T-helper 1 cell (primary cell): ENCODE measurements at places on chromosomes 1 and 21.

GRCh38 chr1:110563089-110563488, 43.1 kb downstream of the KCNA2 start:
- DNase-seq, result no peak

- no peak for DNase-seq
Measured at GRCh38 chr1:27057389-27057788, 44.7 kb upstream of the TENT5B start.

GRCh38 chr1:54276617-54277450, 76.9 kb downstream of the MRPL37 start:
- DNase-seq, result no peak

DNA sequence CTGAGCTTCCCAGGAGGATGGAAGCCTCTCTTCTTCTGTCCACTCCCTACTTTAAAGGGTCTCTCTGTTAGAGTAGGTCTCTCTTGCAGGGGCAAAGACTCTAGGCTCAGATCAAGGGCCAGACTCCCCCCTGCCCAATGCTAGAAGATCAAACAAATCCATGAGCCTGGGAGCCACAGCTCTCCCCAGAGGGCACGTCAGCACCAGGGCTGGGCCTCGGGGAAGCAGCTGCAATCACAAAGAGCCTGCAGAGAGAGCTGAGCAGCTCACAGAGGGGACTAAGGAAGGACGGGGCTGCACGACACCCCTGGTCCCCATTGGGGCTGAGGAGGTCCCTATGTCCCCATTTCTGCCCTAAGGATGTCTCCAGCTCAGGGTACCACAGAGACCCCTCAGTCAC, 3.9 kb downstream of the CNTN2 start:
- no peak for DNase-seq

- no peak for DNase-seq
Measured at GRCh38 chr1:212669600-212669999, 30.0 kb downstream of the BATF3 start.

GRCh38 chr1:11704691-11705475, 13.4 kb downstream of the DRAXIN start:
- DNase-seq, result no peak

DNA sequence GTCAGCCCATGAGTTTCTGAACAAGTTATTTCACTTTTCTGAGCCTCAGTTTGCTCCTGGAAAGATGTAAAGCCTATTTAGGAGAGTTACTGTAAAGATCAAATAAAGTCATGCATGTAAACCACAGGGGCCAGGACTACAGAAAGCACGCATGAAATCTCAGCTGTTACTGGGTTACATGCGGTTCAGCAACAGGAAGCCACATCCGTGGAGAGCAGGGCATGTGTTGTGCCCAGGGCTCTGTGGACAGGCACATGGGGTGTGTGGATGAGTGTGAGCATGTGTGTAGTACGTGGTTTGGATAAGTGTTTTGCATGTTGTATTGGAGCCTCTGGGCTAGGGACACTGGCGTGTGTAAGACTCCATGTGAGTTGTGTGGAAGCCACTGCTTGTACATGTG, 2.2 kb upstream of the EPHA2 start:
- DNase-seq, result no peak

GRCh38 chr1:68201546-68202238, 30.6 kb downstream of the WLS start:
- no peak for DNase-seq

DNA sequence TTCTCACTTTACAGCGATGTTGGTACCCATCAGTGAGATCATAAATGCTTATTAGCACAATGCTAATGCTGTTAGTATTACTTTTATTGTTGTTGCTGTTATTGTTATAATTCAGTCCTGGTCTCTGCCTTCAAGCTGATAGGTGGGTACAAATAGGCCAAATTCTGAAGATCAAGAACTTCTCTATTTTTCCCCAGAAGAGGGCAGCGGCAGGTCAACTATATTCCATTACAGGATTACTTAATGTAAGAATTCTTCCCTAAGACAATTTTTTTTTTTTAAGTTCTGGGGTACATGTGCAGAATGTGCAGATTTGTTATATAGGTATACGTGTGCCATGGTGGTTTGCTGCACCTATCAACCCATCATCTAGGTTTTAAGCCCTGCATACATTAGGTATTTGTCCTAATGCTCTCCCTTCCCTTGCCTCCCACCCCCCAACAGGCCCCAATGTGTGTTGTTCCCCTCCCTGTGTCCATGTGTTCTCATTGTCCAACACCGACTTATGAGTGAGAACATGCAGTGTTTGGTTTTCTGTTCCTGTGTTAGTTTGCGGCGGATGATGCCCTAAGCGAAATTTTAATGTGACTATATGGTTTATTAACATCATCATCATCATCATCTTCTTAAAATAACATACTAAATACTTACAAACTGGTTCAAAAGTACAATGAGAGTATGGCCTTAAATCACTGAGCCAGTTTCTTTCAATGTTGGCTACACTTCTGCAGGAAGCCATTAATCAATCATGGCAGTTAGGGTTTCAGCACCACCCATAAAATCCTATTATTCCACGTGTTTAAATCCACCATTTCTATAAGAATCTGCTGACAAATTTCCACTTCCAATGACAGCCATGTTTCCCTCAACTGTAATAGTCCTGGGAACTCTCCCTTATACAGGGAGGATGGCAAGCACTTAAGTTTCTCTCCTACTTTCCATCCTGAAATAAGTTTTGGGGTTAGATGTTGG, 19.2 kb downstream of the SLC19A2 start:
- peak; percentile 27 for DNase-seq

DNA sequence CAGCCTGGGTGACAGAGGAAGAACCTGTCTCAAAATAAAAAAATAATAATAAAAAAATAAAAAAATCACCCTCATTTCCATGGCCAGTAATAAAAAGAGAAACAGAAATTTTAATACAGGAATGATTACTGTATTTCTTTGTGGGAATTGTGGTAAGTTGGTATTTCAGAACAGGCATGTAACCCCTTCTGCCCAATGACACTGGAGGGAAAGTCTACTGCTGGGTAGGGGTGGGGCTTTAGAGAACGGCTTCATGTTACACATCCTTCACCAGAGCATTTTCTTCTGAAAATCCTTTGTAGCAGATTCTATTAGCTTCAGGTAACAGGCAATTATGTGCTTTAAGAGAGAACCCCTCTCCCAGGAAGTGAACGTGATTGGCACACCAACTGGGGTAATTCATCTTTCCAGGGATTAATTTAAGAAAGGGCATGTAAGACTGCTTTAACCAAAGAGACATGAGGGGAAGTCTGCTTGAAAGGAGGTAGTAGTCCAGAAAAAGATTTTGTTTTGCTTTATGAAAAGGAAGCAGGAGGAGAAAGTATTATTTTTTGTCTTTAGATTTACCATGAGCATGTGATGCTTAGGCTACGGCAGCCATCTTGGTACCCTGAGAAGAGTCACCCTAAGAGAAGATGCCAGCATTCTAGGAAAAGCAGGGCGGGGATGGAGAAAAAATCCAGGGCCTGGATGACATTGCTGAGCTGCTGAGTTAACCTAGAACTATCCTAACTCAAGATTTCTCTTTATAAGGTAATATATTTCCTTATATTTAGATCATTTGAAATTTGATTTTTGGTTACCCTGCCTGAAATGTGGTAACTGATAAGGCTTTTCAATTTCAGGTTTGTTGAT, 57.7 kb upstream of the DPT start:
- DNase-seq, result no peak

GRCh38 chr1:36641776-36642175, 159.1 kb upstream of the CSF3R start:
- DNase-seq, result no peak

- no peak for DNase-seq
Measured at GRCh38 chr1:177185209-177185608, 14.5 kb downstream of the BRINP2 start.
